Ammon's horn (tissue), 1 donor: ENCODE measurements at places on chromosomes 2 and 18.

DNA sequence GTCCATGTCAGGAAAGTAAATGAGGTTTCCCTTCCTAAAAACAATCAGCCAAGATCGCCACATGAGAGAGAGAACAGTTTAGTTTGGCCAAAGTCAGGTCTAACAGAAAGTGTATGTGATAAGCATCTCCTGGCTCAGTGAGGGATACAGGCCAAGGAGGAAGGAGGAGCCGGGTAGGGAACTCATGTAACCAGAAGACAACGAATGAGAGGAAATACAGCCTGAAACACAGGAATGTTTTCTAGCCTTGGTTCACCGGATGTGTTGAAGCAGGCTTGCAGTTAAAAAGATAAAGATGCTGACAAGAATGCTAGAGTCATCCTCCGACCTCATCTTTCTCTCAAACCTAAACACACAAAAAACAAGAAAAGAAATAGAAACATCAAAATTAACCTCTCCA, 283.9 kb upstream of the SIX2 start:
- no peak for DNase-seq

GRCh38 chr2:3460156-3460555, 59.2 kb downstream of the ADI1 start:
- DNase-seq: no peak

DNA sequence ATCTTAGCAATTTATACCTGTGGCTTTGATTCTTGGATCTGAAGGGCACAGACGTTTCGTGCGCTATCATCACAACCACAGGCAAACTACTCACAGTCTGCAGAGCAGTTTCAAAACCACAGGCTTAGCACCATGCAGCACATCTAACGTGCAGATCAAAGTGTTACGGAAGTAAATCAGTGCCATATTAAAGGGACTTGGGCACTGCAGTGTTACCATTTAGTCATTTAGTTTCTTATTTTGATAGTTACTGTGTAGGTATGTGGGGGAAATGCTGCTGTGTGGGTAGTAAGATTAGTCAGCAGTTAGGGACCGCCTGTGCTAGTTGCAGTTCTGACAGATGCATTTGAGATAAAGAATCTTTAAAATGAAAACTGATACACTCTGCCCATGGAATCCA, 384.0 kb downstream of the NBAS start:
- peak; percentile 42 for DNase-seq

- DNase-seq: no peak
Measured at GRCh38 chr2:101860157-101860556, 131.6 kb upstream of the IL1R2 start.

DNA sequence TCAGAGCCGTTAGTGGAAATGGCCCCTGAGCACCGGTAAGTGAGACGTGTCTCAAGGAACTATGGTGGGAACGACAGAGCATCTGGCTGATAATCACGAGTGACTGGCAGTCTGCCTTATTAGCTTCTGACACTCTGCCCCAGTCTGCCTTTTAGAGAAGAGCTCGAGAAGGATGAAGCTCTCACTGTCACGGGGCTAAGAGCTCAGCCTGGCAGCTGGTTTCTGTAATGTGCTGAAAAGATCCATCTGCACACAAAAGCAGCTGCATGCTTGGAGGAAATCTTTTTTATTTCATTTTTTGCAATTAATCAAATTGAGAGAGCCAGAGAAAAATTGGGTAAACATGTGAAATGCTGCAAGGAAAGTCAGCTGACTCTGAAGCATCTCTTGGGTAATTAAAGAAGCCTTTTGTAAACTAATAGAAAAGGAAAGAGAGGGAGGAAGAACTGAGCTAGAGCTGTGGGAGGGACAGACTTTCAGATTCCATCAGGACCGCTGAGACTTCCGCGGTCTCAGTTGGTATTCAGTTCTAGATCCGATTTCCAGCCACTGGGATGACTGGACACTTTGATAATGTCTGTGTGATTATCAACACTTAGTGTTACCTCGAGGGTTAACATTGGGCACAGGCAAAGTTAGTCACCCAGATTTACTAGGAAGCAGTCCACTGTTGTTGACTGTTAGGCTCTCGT, 24.4 kb downstream of the MBP start:
- peak; percentile 73 for DNase-seq

- peak; percentile 16 for DNase-seq
Measured at GRCh38 chr2:149972066-149972465, 384.5 kb upstream of the MMADHC start.

DNA sequence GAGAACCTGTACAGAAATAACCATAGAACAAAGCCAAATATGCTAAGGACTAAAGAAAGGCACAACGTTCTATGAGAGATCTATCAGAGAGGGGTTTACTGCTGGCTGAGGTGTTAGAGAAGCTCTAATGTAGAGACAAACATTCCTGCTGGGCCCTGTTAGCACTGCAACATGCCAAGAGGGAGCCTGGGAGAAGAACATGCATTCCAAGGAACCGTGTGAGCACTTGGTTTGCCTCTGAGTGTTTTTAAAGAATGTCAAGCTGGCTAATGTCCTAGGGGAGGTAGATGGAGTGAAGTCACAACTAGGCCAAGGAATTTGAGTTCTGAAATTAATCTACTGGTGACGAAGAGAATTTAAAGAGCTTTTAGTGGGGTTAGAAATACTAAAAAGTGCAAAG, 384.3 kb upstream of the LYPD1 start:
- DNase-seq: no peak

DNA sequence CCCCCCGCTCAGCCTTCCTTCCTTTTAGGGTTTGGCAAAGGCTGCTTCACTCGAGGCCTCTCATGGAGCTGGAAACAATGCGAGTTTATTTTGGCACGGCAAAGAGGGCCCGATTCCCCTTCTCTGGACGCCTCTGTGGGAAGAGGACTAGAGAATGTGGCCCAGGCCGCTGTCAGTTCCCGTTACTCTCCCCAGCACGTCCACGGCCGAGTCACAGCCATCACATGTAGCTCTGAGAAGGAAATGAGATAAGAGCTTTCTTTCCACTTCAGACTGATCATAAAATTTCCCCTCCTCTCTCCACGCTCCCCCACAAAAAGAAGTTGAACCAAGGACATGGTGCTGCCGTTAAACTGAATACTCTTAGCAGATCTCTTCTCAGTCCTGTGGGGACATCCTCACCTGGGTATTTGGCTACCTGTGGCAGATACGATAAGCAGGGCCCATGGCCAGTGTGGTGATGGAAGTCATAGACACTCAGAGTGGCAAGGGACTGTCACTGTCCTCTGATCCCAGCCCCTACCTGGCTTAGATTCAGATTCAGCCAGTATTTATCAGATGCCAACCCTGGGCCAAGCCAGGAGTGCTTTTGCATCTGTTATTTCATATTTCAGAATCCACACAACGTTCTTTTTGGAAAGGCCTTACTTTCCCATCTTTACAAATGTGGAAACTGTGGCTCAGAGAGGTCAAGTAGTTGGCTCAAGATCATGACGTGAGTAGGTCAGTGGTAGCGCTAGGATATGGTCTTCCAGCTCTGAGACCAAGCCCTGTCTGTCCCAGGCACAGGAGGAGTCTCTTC, 101.2 kb downstream of the MCFD2 start:
- DNase-seq: no peak

DNA sequence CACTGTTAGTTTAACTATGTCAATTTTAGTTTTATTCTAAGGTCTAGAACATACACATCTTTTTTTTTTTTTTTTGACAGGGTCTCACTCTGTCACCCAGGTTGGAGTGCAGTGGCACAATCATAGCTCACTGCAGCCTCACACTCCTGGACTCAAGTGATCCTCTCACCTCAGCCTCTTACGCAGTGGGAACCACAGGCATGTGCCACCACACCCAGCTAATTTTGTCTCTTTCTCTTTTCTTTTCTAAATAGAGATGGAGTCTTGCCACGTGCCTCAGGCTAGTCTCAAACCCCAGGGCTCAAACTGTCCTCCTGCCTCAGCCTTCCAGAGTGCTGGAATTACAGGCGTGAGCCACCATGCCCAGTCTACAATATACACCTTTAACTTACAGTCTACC, 69.5 kb upstream of the CHRNA1 start:
- no peak for DNase-seq

- DNase-seq: no peak
Measured at GRCh38 chr2:236955521-236956030, 130.1 kb upstream of the COPS8 start.

DNA sequence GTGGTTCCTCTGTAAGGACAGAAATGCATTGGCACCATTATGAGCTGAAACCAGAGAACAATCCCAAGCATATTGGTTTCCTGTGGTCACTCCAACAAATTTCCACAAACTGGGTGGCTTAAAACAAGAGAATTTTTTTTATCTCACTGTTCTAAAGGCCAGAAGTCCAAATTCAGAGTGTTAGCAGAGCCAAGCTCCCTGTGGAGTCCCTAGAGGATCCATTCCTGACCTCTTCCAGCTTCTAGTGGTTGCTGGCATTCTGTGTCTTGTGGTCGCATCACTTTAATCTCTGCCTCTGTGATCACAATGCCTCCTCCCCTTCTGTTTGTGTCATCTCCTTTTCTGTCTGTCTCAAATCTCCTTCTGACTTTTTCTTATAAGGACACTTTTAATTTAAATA, 380.3 kb downstream of the NYAP2 start:
- no peak for DNase-seq

DNA sequence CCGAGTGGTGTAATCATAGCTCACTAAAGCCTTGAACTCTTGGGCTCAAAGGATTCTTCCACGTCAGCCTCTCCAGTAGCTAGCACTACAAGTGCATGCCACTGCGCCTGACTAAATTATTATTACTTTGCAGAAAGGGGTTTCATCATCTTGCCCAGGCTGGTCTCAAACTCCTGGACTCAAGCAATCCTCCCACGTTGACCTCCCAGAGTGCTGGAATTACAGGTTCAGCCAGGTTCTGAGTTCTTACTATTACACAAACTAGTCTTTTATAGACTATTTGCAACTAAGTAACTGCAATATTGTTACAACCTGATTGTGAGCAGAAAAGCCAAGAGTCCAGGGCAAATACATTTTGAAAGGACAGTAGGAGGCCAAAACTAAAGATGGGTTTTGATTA, 35.9 kb upstream of the MRPL19 start:
- no peak for DNase-seq

GRCh38 chr2:30780776-30781330, 26.4 kb downstream of the CAPN13 start:
- DNase-seq: no peak

DNA sequence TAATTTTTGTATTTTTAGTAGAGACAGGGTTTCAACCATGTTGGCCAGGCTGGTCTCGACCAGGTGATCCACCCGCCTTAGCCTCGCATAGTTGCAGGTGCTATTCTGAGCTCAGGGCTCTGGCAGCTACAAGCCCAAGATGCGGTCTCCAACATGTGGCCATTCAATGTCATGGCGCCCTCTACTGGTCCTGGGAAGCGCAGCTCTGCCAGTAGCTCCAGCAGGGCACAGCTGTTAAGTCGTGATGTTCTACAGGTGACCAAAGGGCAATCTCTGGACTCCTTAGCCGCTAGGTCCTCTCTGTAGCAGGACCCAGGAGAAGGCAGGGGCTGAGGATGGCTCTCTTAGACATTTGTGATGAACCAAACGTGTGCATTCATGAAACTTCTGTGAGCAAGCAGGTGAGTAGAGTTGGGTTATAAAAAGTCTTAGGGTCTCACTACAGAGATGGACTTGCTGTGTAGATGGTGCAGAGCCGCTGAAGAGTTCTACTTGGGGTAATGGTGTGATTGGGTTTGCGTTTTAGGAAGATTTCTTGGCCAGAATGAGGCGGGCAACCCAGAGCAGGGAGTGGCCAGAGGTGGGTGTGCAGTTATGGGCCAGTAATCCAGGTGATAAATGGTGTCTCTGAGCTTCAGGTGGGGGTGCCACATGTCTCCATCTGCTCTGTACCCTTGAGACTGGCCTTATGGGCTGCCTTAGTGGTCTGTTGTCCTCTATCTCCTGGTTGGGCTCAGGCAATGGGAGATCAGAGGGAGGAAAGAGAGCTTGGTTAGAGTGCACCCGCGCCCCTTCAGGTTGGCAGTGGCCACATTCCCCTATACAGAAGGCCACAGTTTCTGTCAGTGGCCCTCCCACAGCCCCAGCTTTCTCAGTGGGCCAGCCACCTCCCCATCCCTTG, 31.0 kb downstream of the IL37 start:
- DNase-seq: peak; percentile 85

DNA sequence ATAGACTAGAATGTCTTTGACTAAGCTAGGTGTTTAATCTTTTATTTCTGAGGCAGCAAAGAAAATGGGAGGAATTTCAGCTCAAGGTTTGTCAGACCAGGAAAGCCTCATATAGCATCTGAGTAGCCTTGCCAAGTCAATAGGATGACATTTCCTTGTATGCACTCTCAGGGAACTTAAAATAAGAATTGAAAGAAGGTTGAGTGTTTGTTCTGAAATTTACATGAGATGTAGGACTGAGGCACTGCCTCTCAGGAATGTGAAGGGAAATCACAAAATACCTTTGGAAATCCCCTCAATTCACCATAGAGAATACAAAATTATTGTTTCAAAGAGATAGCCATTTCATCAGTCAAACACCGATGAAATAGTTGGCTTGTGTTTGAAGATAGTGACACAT, 392.0 kb upstream of the NRP2 start:
- no peak for DNase-seq

DNA sequence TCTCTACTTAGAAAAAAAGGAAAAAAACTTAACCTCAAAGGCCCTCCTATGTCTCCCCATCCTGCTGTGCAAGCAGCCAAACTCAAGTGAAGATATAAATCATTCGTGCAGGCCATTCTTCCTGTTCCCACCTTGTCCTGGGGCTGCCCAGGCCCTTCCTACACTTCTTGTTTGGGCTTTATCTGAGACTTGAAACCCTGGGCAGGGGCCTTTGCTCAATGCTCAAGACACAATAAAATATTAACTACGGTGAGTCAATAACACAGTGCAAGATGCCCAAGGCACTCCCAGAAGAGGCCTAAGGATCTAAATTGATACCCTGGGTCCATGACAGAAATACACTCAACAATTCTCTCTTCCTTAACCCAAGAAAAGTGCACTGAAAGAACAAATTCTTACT, 67.6 kb downstream of the TBC1D8 start:
- DNase-seq: no peak

- DNase-seq: no peak
Measured at GRCh38 chr18:77248873-77249568, 627 bp upstream of the GALR1 start.

DNA sequence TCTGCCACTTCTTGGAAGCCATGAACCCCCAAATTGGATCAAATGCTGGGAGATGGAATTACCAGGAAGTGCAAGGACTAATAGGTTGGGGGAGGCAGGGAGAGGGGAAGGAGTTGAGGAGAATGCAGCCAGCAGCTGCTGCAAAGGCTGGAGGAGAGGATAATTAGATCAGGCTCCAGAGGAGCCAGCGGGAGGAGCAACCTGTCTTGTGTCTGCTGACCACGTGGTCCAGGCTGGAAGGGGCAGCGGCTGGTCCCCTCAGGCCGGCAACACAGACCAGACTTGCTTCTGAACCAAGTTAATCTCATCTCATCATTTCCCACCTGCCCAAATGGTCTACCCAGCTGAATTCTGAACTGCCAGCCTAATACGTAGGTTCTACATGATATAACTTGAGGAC, 68.3 kb downstream of the MRO start:
- DNase-seq: no peak

DNA sequence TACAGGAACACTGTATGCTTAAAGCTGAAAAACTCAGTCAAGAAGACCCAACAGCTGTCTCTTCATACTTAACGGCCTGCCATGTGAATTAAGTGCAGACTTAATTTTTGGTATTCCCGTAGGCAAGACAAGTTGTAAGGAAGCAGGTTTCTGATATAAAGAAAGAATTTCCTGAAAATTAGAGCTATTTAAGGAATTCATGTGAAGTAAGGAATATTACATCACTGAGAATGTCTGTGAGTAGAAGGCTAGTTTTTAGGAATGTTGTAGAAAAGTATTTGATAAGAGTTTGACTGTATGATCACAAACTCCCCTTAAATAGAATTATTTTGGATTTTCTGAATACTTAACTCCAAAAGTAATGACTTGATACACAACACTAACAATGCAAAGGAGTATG, 51.0 kb downstream of the WDR33 start:
- DNase-seq: no peak
